ENCODE measurements at places on chromosomes 6 and 20.

GRCh38 chr6:141303907-141304306, 828.8 kb upstream of the GJE1 start:
- DNase-seq = no peak

GRCh38 chr6:21101694-21102093, 491.9 kb upstream of the SOX4 start:
- no peak for DNase-seq

DNA sequence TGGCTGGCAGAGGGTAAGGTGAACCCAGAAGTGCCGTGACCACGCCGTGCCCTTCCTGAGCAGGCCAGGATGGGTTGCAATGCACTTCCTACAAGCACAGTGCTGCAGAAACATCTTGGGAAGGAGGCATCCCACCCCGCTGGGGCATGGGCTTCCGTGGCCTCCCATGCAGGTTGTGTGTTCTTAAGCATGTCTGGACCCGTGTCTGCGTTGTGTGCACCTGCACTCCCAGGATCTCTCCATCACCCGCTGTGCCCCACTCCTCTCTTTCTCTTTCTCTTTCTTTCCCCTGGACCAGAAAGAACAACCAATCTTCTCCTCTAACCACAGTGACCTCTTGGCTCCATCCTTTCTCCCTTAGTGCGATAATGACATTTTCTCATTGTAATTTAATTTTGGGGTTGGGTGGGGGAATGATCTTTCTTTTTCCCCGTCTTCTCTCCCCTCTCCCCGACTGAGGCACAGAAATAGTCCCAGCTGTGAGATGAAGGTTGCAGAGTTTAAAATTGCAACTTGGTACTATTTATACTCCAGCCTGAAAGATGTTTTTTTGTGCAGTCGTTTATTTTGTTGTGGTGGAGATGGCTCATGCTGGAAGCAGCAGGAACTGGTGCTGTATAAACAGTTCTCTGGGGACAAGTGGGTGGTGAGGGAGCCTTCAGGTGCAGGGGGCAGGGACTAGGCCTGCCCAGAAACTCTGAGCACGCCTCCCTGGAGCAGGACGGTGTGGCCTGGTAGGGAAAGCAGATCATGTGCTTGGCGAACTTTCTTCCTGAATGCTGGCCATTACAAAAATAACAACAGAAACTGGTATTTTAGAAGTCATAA, 20.5 kb downstream of the BCAS4 start:
- DNase-seq = no peak

DNA sequence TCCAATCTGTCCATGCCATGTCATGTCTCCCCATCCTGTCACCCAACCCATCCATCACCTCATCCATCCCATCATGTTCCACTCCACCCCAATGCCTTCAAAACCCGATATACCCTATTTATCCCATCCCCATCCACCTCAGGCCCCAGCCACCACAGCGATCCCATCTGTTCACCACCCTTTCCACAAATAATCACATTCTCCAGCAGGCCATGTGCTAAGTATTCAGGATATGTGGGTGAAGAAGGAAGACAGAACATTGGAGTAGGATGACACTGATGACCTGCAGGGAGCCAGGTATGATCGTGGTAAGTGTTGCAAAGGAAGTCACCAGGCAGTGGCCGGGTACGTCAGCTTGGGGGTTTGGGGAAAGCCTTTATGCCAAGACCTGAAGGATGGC, 48.8 kb downstream of the NPEPL1 start:
- DNase-seq = no peak

Data from activated T-helper 9 cell treated with anti-CD3 and anti-CD28 coated beads, Interleukin-2, amount 50 U/mL, for 16 hours (primary cell).